Cortex of kidney (tissue), 1 donor: ENCODE measurements at places on chromosomes 5 and 9.

GRCh38 chr9:136536721-136537241 is 9.1 kb downstream of the NOTCH1 start:
- no peak for DNase-seq

GRCh38 chr5:14365831-14366430 is 215.7 kb upstream of the OTULINL start:
- no peak for DNase-seq

DNA sequence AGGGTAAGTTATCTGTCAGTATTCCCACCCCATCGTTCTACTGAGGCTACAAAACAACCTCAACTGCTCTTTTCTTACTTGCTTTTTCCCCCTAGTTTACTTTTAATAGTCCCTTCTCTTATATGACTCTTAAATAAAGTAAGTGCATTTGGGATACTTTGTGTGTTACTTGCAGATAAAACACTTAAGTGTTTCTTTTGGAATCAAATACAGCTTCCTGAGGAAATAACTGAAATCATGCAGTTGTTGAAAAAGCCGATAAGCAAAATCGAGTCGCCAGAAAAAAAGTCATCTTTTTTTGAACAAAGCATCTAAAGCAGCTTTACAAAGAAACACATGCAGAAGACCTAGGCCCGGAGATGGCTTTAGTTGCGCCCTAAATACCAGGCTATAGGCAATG is 53.5 kb upstream of the EPB41L4A start:
- DNase-seq, result no peak

DNA sequence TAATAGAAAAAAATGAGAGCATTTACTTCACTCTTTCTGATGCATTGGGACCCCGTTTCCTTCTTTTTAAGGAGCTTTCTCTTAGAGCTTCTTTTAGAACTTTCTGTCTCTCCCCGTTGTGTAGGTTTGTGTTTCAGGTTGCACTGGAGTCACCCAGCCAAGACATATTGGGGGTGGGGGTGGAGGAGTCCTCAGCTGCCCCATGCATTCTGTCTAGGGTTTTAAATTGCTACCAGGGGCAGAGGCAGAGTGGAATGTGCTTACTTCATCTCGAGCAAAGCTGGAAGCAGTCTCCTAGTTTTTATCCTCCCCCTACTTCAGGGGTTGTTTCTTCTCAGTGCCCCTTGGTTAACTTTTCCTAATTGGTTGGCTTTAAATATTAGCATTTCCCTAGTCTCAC is 9.4 kb downstream of the OR2K2 start:
- DNase-seq, result no peak

- DNase-seq, result no peak
Observed at GRCh38 chr5:14958188-14958587, 86.6 kb upstream of the ANKH start.

DNA sequence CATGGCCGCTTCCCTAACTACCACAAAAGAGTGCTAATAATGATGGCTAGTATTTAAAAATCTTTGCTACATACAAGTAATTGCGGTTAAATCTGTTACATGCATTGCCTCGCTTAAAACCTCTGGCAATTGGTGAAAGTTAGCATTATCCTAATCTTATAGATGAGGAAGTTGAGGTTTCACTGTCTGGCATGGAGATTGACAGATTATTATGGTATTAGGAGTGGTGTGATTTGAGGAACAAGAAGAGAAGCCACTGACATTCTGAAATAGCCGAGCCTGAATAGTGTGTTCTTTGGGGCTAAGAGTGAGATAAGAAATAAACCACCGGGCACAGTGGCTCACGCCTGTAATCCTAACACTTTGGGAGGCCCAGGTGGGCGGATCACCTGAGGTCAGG is 45.3 kb upstream of the DPYSL3 start:
- DNase-seq, result no peak

- no peak for DNase-seq
Observed at GRCh38 chr9:134592819-134593200, 48.8 kb upstream of the COL5A1 start.

DNA sequence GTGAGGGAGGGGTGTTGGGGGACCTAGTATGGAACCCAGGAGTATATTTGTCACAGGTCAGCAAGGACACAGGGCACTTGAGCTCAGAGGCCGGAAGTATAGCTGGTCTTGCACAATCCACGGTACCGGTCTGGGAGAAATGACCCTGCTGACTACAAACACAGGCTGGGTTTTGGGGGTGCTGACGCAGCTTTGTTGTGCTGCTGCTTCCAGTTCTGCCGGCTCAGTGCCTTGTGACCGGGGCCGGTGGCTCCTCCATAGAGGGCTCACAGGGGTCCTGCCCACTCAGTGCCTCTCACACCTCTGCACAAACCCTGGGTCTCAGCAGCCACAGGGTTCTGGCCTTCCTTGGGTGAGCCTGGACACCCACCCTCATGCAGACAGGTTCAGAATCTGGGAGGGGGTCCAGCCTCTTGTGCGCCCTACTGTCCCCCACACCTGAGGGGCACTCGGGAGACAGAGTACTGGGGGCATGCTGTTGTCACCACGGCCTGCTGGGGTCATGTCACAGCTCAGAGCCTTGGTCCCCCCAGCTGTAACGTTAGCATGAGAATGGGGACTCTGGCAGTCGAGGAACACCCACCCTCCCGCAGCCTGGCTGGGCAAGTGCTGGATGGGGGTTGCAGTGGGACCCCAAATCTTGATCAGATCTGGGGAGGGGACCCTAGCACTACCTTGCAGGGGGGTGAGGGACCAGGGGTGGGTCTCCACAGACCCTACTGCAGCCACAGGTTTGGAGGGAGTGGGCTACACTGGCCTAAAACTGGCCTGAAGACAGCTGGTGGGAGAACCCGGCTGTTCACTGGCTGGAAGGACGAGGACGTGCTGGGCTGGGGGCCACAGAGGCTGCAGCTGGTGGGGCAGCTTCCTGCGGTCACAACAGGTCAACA is 17.7 kb downstream of the NINJ1 start:
- DNase-seq, result no peak

DNA sequence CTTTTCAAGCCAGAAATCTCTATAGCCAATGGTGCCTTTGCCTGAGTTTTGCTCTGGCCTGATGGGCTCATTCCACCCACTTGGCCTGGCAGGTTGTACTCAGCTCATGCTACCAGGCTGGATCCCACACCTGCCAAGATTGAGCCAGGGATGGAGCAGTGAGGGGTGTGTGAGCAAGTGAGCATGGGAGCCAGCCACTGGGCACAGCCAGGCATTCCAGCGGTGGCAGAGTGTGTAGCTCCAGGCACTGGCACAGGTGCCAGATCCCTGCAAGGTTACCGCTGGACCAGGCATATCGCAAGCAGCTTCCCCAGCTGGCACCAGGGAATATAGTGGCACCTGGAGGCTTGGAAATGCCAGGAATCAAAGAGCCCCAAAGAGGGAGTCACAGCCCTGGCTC is 2395.6 kb upstream of the C9orf72 start:
- DNase-seq, result no peak

GRCh38 chr5:78983601-78984438 is 1.3 kb downstream of the ARSB start:
- no peak for DNase-seq

GRCh38 chr5:2259494-2260107 is 376.9 kb upstream of the IRX4 start:
- DNase-seq, result no peak

DNA sequence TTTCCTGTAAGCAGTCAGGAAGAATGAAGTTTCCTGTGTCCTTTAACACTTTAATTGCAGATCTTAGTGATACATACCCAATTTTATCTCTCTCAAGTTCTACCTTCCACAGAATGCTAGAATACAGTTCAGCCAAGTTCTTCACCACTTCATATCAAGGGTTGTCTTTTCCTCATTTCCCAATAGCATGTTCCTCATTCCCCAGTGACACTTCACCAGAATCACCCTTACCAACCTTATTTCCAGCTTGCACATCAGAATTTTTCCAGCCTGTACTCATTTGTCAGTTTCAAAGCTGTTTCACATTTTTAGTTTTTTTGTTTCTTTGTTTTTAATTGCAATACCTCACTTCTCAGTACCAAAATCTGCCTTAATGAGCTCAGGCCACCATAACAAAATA is 126.1 kb downstream of the ESM1 start:
- DNase-seq, result no peak

DNA sequence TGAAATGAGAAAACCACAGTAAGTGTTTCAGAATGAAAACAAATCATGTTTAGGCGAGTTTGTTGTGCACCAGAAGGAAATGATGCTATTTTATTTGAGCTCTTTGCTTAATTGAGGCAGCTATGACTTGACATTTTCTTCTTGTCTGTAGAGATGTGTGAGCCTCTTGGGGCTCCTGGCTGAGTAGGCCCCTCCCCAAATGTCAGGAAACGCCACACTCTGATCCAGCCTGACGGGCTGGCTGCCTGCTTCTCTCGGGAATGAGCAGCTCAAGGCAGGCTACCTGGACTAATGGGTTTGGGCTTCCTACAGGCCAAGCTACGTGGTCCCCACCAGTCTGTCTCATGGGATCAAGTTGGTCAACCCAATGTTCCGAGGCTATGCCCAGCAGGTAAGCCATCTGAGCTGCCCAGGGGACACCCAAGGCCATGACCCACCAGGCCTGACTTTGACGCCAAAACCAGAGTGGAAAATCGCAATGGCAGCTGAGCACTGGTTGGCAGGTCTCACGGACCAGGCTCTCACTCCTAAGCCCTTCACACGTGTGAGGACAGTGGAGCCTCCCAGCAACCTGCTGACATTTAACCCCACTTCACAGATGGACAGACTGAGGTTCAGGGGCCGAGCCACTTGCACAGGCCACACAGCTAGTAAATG is 29.9 kb downstream of the USP20 start:
- no peak for DNase-seq

DNA sequence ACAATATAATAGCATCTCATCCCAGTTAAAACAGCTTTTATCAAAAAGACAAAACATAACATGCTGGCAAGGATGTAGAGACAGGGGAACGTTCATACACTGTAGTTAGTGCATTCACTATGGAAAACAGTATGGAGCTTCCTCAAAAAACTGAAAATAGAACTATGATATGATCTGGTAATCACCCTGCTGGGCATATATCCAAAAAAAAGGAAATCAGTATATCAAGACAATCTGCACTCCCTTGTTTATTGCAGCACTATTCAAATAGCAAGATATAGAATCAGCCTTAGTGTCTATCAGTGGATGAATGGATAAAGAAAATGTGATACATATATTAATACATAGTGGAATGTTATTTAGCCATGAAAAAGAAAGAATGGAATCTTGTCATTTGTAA is 88.5 kb downstream of the PBX3 start:
- DNase-seq, result no peak

DNA sequence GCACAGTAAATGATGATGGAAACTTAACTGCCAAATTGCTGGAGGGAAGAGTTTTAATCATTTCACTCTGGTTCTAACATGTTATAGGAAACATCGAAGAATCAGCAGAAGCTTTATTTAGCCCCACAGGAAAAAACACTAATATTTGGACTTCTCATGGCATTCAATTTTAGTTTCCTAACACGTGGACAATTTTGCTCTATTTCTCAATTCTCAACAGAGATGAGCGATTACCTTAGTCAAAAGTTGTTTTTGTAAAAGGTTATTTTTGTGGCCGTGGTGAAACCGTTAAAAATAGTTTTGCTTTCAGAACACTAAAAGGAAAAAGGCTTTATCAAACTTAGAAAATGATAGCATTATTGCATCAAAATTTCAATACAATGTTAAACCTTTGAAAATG is 235.2 kb downstream of the PLK2 start:
- no peak for DNase-seq

DNA sequence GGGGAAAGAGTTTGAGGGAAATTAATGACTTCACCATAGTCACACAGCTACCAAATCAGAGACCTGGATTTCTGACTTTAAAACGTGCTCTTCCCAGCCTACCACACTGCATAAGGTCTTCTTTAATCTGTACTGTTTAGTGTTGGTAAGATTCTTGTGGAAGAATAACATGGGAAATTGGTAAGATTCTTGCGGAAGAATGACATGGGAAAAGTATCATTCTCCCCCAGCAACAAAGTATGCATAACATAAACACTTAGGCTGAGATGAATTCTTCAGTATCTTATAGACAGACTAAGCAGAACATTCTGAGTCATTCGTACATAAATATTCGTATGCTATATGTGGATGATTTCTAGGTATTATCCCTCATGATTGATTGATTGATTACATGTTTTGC is 170.4 kb downstream of the FOCAD start:
- no peak for DNase-seq

- DNase-seq, result no peak
Observed at GRCh38 chr5:81787474-81788242, 36.8 kb upstream of the SSBP2 start.

DNA sequence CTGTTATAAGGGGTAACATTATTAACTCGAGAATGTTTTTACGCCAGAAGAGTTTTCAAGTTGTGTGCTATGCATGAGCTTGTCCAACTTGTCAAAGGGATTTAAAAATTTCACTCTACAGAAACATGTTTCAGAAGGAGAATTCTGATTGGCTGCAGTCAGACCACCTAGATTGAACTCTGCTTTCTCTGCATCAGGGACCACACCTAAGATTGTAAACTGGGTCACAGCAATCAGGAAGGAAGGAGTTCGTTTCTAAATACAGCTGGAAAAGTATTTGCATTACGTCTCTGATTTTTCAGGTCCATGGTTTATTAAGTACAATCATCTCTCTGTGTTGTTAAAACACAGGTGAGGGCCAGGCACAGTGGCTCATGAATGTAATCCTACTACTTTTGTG is 5.8 kb downstream of the GLRX start:
- DNase-seq, result no peak

DNA sequence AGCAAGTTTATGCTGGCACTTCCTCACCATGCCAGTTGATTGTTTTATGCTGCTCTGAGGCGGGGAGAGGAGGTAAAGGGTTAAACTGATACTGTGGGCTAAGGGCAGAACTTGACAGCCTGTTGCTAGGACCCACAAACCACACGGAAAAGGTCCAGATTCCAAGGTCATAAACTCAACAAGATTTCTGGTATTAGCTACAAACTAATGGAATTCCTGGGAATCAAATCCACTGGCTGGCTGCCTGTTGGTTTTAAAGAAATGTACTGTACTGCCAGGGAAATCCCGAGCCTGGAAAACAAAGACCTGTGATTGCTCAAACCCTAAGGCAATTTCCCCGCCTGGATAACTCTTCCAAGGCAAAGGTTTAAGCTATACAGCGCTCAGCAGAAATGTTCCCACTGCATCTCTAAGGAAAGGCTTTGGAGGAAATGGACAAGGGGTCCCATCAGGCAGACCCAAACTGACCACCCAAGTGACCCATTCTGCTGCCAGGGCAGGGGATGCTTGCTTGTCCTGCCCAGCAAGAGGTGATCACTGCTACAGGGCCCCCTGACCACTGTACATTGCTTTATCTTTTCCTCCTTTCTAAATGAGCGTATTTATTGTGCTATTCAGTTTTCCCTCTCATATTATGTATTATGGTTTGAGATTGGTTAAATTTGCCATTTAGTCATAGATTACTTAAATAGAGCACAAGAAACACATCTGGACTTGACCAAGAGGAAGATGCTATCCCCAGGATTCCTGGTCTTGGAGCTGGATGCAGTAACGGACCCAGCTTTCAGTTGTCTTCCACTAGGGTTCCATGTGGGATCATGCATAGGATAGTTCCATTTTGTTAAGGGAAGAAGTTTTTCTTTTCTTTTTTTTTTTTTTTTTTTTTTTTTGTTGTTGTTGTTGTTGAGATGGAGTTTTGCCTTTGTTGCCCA is 124.3 kb downstream of the SUSD1 start:
- DNase-seq, result no peak
